ENCODE measurements at places on chromosomes 13 and 19.

GRCh38 chr19:52524086-52524485, 3.4 kb upstream of the ZNF808 start:
- DNase-seq: no peak

GRCh38 chr13:52827839-52828238, 20.6 kb downstream of the PCDH8 start:
- no peak for DNase-seq

GRCh38 chr13:74646091-74646490, 511.9 kb upstream of the KLF12 start:
- DNase-seq: no peak

DNA sequence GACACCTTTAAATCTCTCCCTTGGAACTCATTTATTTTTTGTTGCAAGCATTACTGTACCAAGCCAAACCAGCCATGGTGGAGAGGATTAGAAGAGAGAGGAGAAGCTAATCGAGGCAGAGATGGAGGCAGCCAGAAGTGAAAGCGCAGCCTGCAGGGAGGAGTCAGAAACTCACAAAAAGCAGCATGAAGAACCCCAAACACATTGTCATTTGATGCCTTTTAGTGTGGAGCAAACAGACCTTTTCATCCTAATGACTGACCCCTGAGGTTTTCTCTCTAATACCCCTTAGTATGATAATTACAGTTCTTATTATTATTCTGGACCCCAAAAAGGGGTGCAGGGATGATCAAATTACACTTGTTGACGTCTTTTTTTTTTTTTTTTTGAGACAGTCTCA, 62.5 kb downstream of the TNFRSF19 start:
- no peak for DNase-seq

GRCh38 chr13:100529666-100530377, 58.8 kb downstream of the GGACT start:
- no peak for DNase-seq

- no peak for DNase-seq
These were observed 11.9 kb upstream of the KIR2DL4 start for GRCh38 chr19:54791476-54791875.

- DNase-seq: no peak
These were observed 445.4 kb downstream of the DCT start for GRCh38 chr13:94033830-94034642.

DNA sequence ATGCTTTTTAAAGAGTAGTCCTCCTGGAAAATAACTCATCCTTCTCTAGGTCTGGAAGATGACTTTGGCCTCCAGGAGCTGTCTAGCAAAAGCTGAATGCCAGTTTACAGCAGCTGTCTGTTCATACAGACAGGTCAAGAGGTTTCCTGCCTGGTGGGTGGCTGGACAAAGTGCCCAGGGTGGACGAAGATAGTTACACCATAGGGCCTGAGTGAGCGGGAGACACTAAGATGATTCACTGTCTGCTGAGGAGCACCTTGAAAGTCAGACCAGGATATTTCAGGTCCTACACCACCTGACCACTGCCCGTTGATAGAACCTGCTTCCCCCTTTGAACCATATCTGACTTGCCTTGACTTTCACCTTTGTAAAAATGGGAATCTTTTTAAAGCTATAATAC, 49.2 kb upstream of the RCBTB2 start:
- no peak for DNase-seq

DNA sequence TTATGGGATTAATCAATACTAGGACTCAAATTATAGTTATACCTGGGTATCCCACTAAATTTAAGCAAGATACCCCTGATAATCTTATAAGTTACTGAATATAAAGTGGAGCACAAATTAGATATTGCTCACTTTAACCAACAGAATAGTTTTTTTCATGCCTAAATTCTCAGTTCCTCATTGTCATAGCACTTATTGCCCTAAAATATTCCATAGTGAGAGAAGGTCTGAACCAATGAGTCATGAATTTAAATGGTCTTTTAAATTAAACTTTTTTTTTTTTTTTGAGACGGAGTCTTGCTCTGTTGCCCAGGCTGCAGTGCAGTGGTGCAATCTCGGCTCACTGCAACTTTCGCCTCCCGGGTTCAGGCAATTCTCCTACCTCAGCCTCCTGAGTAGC, 42.4 kb downstream of the ZNF136 start:
- no peak for DNase-seq

DNA sequence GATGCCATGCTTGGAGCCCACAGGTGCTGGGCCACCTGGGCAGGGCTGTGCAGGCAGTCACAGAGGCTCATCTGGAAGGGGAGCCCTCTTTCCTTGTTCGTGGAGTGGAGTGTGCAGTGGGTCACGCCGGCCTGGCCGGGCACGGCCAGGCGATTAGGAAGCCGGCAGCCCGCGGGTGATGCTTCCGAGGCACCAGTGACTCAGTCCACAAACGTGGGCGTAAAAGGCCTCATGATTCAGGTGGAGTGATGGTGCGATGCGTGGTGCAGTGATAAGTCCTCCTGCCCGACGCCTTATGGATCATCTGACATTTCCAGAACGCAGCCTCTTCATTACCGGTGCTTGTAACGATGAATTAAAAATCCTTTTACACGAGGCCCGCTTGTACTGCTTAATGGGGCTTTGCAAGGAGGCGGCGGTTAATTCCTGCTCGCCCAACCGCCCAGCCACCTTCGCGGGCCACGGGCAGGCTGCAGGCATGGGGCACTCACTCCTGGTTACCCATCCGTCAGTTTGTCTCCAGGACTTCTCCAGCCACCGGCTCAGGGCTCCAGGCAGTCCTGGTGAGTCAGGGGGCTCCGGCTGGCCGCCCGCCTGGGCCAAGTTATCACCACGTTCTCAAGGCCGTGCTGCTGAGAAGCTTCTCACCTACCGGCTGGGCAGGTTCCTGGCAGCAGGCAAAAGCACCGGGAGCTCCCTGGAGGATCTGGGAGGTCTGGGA, 172.4 kb downstream of the KDM4B start:
- DNase-seq: no peak

DNA sequence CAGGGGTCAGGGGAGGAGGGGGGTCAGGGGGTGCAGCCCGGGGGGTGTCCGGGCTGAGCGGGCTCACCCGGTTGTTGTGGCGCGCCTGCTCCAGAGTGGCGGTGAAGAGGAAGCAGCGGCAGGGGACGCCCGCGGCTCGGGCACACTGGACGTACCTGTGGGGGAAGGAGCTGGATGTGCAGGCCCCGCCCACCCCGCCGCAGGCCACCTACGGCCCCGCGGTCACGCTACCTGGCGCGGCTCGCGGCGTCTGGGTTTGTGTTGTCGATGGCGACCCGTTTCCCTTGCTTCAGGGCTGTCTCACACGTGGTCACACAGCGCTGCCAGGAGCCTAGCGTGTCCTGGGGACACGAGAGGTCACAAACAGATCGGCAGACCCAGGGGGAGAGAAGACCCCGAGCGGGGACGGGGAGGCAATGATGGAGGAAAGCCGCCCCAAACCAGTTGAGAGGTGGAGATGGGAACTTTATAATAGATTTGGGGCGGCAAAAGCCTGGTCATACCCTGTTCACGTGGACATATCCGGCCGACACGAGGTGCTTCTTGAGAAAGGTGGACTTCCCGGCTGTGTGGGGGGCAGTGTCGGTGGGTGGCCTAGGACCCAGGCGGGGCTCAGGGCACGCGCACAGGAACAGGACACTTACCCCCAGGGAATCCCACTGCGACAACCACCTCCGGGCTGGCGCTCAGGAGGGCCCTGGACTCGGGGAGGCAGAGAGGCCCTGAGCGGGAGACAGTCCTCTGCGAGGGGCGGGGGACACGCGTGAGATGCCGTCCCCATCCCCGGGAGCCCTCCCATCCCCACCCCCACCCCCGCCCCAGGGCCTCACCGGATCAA, 5.6 kb downstream of the PNKP start:
- no peak for DNase-seq

DNA sequence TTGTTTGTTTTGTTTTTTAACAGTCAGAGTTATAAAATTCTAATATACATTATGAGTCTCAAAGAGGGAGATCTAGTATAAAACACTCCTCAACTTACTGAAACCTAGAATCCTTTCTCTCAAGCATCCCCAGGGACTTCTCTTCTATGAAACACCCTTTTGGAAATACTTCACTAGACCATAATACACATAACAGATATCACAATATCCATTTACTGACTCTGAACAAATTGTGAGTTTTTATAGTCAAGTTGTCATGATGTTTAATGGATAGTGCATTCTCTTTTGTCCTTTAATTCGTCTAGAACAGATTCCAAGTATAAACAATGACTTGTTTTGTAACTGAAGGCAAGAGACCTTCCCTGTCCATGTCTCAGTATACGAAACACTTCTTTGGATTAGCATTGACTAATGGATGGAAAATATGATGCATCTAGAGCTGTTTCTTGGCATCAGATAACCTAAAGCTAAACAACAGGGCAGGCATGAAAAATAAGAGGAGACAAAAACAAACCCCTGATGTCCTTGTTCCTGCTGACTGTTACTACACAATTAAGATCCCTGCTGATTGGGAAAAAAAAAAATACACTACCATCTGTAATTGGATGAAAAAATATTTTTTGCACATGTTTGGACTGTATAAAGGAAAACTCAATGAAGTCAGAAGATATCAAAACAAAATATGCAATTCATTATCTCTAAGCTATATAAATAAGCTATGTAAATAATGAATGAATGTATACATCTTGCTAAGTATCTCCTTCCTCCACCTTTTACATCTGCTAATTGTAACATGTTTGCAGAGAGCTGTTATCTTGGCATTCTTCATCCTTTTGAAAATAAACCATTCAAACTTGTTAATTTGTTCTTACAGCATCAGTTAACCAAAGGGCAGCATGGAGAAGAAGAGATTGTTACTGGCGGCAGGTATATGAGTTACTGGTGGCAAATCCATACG, 214.2 kb downstream of the LACC1 start:
- DNase-seq: no peak

- DNase-seq: no peak
These were observed at the start of gene SCGB2B2 for GRCh38 chr19:34676697-34677385. Gene SCGB2B2, minus strand, starts transcription at chr19:34677159. Its CDS starts 82,596 bp downstream, at chr19:34594563.

DNA sequence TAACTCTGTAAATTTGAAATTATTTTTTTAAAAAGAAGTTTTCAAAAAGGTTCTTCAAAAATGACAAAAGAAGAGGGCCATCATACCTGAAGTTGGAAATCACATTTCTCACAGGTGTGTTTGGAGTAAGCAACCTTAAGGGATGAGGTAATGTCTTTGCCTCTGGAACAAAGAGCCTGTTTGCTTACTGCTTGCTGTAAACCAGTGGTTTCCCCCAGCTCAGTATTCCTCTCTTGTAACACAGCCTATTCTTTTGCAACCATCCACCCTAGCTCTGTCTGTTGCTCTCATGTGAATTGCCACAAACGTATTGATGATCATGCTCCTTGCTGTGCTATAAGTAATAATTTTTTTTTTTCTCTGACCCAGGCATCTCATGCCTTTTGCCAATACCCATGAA, 38.1 kb downstream of the UCHL3 start:
- DNase-seq: no peak

DNA sequence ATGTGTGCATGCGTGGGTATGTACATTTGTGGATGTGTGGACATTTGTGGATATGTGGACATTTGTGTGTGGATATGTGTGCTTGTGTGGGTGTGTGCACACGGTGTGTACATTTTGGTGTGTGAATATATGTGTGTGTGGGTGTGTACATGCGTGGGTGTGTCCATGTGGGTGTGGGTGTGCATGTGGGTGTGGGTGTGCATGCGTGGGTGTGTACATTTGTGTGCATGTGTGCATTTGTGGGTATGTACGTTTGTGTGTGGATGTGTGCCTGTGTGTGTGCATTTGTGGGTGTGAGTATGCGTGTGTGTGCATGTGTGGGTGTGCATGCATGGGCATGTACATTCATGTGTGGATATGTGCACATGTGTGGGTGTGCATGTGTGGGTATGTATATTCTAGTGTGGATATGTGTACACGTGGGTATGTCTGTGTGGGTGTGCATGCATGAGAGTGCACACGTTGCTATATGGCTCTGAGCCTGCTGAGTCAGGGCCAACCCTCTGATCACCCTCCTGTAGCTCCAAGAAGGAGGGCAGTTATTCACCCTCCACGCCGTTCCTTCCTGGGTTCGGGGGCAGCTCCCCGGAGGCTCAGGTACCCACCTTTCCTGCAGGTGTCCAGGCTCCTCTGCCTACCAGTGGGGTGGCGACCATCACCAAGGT, 20.3 kb downstream of the COMP start:
- no peak for DNase-seq

DNA sequence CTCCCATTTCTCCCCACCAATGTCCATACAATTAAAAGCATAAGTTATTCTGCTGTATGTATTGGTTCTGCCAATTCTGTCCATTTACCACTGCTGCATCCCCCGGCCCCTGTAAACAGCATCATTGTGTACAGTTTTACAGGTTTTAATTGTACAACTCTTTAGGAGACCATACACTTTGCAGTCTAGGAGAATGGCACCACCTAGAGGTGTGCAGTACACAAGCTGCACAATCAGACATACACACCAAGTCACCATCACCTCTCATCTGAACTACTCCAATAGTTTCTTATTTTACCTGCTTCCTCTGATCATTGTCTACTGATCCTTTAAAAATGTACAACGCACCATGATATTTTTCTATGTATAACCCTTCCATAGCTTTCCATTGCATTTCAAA, 855.9 kb upstream of the KLHL1 start:
- no peak for DNase-seq

DNA sequence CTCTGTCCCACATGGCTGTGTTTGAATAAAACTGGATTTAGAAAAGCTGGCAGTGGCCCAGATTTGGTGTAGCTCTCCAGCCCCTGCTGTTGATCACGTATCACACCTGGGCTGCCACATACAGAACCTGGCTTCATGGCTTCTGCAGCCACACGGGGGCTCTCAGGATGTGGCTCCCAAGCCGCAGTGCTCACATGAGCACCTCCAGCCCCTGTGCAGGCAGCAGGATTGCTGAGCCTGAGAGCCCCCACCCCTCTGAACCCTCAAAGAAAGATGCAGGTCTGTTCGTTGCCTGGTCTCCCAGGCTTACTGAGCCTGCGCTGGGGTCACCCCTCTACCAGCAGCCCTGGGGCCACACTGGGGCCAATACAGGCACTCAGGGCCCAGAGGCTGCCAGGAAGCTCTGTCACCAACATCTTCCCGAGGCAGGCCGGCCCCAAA, 2.7 kb downstream of the PLEKHF1 start:
- peak; percentile 37 for DNase-seq

DNA sequence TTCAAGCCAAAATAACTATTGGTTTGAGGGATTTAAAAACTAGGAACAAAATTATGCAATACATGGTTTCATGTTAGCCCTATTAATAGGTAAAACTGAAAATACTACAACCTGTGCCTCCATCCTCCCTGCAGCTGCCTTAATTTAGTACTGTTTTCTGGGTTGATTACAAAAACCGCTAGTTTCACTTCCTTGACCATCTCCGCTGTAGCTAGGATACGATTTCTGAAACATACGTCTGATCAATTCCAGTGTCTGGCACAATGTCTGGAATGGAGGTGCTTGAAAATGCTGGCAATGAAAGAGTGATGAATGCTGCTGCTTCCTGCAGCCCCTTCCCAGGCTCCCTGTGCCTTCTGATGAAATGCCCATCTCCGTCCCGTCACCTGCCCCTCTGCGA, 273.5 kb downstream of the SHISA2 start:
- no peak for DNase-seq

Measured in stimulated activated CD4-positive, alpha-beta T cell treated with anti-CD3 and anti-CD28 coated beads, Interleukin-15, amount 100 ng/mL, for 1 hour (primary cell).